ENCODE measurements at places on chromosomes 11 and 22. TPM values are rescaled to one million over a fixed set of nuclear protein-coding genes. Genes with fewer than 3 reads are reported as not detected.

GRCh38 chr11:61637277-61637676 is 42.9 kb upstream of the DAGLA start:
- peaks cover 4% of the 10 kb centered on the region for H3K4me1 ChIP-seq
- no peaks in the 10 kb centered on the region for H3K27me3 ChIP-seq
- no peak overlapping the region for H3K27ac ChIP-seq
- H3K4me3 ChIP-seq: no peak overlapping the region

DNA sequence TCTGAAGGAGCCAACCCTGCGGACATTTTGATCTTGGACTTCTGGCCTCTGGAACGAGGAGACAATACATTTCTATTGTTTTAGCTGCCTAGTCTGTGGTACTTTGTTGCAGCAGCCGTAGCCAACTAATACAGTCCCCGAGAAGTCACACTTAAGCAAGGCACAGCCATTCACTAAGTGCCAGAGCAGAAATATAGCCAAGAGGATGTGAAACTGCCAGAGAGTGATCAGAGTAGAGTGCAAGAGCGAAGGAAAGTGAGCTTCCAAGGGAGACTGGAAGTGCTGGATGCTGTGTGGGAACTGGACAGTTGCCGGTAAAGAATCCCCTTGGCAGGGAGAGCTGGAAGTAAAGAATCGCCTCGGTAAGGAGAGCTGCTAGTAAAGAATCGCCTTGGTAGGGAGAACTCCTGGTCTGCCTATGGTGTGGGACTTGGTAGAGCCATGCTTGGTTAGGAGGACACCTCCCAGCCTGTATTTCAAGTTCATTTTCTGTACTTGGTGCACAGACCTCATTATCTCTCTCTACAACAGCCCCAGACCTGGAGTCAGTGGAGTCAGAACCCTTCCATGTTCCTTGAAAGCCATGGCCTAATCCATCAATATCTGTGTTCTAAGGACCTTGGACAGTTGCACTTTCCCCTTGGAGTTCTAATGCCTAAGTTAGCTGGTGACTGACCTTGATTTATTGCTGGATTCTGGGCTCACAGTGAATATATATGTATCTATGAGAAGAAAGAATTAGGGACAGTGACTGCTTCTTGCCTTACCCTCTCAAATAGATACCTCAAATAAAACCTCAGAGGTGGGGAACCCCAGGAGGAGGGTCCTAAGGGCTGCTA is 162.1 kb downstream of the LDLRAD3 start:
- H3K4me3 ChIP-seq: no peak overlapping the region
- H3K36me3 ChIP-seq: no peaks in the 10 kb centered on the region
- H3K4me1 ChIP-seq: no peaks in the 10 kb centered on the region
- no peaks in the 10 kb centered on the region for H3K27me3 ChIP-seq
- H3K27ac ChIP-seq: no peak overlapping the region

DNA sequence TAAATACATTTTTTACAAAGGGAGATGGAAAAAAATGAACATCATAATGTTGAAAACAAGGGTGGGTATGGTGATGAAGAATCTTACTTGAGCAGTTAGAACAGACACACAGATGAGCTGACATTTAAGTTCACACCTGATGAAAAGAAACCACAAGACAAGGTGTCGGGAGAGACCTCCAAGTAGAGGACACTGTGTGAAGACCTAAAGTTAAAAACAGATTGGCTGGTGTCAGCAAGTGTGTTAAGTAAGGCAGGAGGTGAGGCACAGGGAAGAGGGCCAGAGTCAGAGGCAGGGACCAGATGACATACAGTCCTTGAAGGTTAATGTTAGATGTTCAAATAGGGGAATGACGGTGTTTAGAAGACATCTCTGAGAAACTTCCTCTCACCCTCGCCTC is 236.8 kb downstream of the FAT3 start:
- no peak overlapping the region for H3K4me3 ChIP-seq
- no peak overlapping the region for H3K27ac ChIP-seq
- no peaks in the 10 kb centered on the region for H3K27me3 ChIP-seq
- no peaks in the 10 kb centered on the region for H3K4me1 ChIP-seq
- no peak for DNase-seq

DNA sequence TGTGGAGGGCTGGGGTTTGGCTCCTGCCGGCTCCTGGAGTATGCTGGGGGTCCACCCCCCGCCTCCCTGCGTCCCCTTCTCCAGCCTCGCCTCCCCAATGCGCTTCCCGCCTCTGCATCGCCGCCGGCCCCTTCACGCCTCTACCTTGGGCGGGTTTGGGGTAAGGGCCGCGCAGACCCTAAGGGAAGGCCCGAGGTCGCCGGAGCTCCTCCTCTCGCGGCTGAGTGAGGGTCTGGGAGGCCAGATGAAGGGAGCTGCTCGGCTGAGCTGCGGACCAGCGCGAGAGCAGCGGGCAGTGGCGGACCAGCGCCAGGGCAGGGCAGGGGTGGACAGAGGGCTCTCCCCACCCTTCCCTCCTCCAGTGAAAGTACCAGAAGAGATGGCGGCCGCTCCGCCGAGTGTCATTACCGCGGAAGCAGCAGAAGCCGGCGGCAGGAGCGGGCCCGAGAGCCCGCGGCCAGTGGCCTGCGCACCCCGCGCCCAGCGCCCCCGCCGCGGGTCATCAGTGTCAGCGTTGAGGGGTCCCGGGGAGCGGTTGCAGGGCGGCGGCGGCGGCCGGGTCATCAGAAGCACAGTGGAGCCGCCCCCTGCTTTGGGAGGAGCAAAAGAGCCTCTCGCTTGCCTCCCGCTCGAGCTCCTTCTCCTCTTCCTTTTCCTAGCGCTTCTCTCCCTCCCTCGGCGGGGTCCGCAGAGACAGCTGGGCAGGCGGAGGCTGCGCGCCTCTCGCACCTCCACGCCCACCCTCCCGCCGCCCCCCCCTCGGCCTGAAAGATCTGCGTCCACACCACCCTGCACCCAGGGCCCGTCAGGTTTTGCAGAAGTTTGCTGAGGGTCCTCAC is 255.6 kb upstream of the CADM1 start:
- no peaks in the 10 kb centered on the region for H3K27me3 ChIP-seq
- no peak for DNase-seq
- H3K27ac ChIP-seq: no peak overlapping the region
- peak overlapping the region; percentile 13 for H3K4me3 ChIP-seq

- peak overlapping the region; percentile 74 for H3K27ac ChIP-seq
- no peak for DNase-seq
- H3K4me1 ChIP-seq: peaks cover 47% of the 10 kb centered on the region
- no peak overlapping the region for H3K4me3 ChIP-seq
These were observed 7.8 kb downstream of the SSH3 start for GRCh38 chr11:67311051-67311555.

LRRC74B gene
- total RNA-seq: not detected

TMEM151A gene
- total RNA-seq: 0.20 TPM

SCGB1A1 gene
- 1.8 TPM for total RNA-seq

HEPHL1 gene
- total RNA-seq: not detected

KCNJ1 gene
- not detected for total RNA-seq
